ENCODE measurements at places on chromosomes 7 and 10.

DNA sequence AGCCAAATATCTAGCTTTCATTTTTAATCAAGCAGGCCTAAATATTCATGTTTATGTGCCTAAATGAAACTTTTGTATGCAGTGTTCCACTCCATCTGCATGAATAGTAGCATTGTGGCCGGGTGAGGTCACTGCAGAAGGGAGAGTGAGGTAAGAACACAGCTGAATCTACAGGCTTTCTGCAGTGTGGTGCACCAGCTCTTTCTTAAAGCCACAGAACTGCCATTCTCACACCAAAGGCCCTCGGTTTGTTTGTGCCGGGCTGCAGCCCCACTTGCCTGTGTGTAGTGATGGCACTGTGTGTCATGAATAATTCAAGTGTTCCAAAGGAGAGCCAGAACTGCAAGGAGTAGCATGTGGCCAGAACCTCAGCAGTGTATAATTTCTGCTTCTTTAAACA, 204.1 kb downstream of the TRIL start:
- H3K27ac ChIP-seq, result no peak overlapping the region
- H3K4me1 ChIP-seq, result no peaks in the 10 kb centered on the region
- no peaks in the 10 kb centered on the region for H3K36me3 ChIP-seq
- H3K4me3 ChIP-seq, result no peak overlapping the region
- DNase-seq, result no peak

DNA sequence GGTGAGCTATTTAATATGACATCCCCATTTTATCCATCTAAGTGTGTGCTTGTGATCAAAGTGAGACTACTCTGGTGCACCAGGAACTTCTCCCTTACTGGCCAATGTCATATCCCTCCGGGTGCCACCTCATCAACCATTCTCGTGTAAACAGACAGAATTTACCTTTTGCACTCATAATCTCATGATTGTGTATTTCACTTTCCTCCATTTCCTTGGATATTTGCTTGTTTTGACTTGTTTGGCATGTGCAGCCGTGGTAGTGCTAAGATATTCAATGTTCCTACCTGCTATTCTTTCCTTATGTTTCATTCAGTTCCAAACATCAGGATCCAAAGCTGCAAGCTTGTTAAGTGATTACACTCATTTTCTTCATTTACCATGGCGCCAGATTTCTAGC, 280.5 kb upstream of the SP8 start:
- DNase-seq, result no peak
- H3K27ac ChIP-seq, result no peak overlapping the region
- H3K36me3 ChIP-seq, result no peaks in the 10 kb centered on the region
- H3K27me3 ChIP-seq, result no peaks in the 10 kb centered on the region
- no peak overlapping the region for H3K4me3 ChIP-seq

- DNase-seq, result no peak
- no peaks in the 10 kb centered on the region for H3K4me1 ChIP-seq
- no peak overlapping the region for H3K27ac ChIP-seq
- peaks cover 20% of the 10 kb centered on the region for H3K36me3 ChIP-seq
Observed at GRCh38 chr10:26696786-26697162, 727 bp upstream of the PDSS1 start.

DNA sequence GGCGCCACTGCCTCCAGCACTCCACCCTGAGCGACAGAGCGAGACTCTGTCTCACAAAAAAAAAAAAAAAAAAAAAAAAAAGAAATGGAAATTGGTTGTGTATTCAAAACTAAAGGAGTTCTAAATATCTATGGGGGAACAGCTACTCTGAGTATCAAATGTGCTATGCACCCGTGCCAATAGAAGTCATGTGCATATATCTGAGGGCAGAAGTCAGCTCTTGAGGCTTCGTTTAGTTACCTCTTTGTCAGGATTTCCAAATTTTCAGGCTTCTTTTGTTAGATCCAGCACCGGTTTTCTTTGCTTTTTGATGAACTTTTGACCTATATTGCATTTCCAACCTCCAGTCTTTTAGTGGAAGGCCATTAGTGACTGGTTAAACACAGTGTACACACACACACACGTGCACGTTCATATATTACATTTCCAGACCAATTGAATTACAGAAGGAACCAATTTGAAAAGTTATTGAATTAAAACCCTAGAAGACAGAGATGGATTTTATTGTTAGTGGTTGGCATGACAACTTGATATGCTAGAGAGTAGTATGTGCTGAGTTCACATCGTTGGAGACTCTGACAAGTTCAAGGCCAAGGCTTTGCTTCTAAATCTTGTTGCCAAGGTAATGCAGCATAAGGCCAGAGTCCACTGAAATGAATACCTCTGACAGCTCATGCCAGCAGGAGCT, 33.1 kb upstream of the ADD3 start:
- H3K27me3 ChIP-seq, result no peaks in the 10 kb centered on the region
- no peaks in the 10 kb centered on the region for H3K36me3 ChIP-seq
- no peak overlapping the region for H3K27ac ChIP-seq
- DNase-seq, result no peak
- H3K4me3 ChIP-seq, result no peak overlapping the region
- H3K4me1 ChIP-seq, result peaks cover 3% of the 10 kb centered on the region

DNA sequence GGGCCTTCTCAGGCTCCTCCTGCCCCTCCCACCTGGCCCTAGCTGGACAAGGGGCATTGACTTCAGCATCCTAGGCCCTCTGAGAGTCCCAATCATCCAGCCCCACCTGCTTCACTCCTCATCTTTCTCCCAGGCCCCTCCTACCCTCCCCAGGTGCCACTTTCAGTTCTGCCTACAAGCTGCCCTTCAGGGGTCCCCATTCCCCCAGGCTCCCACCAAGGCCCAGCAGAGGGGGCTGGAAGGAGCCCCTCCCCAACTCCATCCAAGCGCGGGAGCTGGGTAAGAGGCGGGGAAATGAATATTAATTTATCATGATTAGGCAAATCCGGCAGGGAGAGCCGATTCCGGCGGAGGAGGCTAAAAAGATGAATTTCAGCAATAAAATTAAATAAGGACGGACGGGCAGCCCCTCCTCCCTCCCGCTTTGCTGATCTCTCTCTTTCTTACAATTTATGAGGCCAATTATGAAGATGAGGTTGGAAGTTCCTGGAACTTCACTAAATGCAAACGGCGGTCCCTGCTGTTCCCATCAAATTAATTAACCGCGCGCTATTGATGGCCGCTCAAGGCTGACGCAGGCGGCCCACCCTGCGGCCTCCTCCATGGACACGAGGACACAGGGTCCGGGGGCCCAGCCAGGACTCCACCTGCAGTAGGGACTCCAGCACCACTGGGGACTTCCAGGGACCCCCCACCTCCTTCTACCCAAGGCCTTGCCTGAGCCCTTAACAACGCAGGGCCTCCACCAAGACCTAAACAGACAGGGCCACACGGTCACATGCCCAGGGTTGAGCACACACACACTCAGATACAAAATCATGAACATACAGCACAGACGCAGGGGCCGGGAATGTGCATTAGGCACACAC, 13.9 kb downstream of the POLL start:
- H3K36me3 ChIP-seq, result peaks cover 14% of the 10 kb centered on the region
- H3K27ac ChIP-seq, result no peak overlapping the region
- no peak overlapping the region for H3K4me3 ChIP-seq

- no peak for DNase-seq
- no peaks in the 10 kb centered on the region for H3K4me1 ChIP-seq
- H3K4me3 ChIP-seq, result no peak overlapping the region
- H3K36me3 ChIP-seq, result peaks cover 5% of the 10 kb centered on the region
- H3K27me3 ChIP-seq, result no peaks in the 10 kb centered on the region
- H3K27ac ChIP-seq, result no peak overlapping the region
Observed at GRCh38 chr10:124697443-124697836, 46.7 kb downstream of the FAM53B start.

DNA sequence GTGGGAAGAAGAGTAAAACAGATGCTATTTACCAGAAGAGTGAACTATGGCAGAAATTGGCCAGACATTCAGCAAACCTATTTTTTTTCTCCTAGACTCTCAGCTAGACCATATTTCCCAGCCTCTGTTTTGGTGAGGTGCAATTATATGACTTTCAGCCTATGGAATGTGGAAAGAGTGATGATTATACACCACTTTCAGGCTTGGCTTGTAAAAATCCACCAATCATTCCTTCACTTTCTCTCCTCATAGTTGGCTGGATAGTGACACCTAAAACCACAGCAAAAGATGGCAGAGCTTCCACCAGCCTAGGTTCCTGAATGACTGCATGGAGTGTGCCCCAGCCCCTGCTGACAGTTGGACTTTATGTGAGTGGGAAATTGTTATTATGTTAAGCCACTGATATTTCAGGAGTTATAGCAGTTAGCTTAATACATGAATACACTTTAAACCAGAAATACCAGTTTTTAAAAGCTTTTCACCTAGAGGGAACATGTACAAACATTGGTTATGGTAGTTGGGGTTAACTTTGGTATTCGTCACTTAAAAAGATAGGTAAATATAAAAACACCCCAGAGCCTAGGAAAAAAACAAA, 19.1 kb upstream of the TNKS2 start:
- H3K27me3 ChIP-seq, result no peaks in the 10 kb centered on the region
- peaks cover 8% of the 10 kb centered on the region for H3K4me1 ChIP-seq
- no peaks in the 10 kb centered on the region for H3K36me3 ChIP-seq
- no peak overlapping the region for H3K4me3 ChIP-seq
- no peak for DNase-seq

GRCh38 chr10:112811741-112812551, 138.1 kb upstream of the TCF7L2 start:
- H3K27me3 ChIP-seq, result no peaks in the 10 kb centered on the region
- 0 out of 3 replicates have a peak overlapping the region, but pooled peaks have one; percentile 35 for H3K4me3 ChIP-seq
- H3K36me3 ChIP-seq, result peaks cover 4% of the 10 kb centered on the region
- H3K27ac ChIP-seq, result peak overlapping the region; percentile 24
- DNase-seq, result peak; percentile 85

- no peak overlapping the region for H3K4me3 ChIP-seq
- H3K36me3 ChIP-seq, result no peaks in the 10 kb centered on the region
- peaks cover 4% of the 10 kb centered on the region for H3K4me1 ChIP-seq
- no peak overlapping the region for H3K27ac ChIP-seq
- no peaks in the 10 kb centered on the region for H3K27me3 ChIP-seq
Observed at GRCh38 chr7:133584956-133585668, 332.2 kb downstream of the EXOC4 start.

GRCh38 chr7:17355050-17355449, 56.6 kb downstream of the AHR start:
- peaks cover 41% of the 10 kb centered on the region for H3K36me3 ChIP-seq
- H3K4me3 ChIP-seq, result no peak overlapping the region
- no peaks in the 10 kb centered on the region for H3K4me1 ChIP-seq
- no peaks in the 10 kb centered on the region for H3K27me3 ChIP-seq
- H3K27ac ChIP-seq, result no peak overlapping the region
- no peak for DNase-seq

GRCh38 chr10:23055424-23056185, 39.8 kb upstream of the MSRB2 start:
- peak overlapping the region; percentile 5 for H3K4me3 ChIP-seq
- peaks cover 15% of the 10 kb centered on the region for H3K4me1 ChIP-seq
- H3K27me3 ChIP-seq, result no peaks in the 10 kb centered on the region
- DNase-seq, result no peak

DNA sequence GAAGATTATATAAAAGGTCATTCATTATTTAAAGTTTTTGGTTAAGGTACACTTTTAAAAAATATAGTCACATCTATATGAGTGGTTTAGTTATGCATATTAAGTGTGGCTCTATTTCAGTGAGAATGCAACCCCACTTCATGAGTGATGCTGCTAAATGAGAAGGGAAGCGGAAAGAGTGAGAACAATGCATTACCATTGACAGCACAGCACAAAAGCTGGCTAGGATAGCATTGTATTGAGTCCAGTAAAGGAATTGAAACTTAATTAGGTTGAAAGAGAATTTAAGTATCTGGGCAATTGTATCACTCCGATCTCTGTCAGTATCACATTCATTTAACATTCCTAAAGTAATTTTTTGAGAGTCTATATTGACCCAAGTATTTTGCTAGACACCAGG, 13.2 kb downstream of the POM121L12 start:
- no peak overlapping the region for H3K27ac ChIP-seq
- H3K4me3 ChIP-seq, result no peak overlapping the region
- no peaks in the 10 kb centered on the region for H3K27me3 ChIP-seq
- H3K36me3 ChIP-seq, result no peaks in the 10 kb centered on the region

DNA sequence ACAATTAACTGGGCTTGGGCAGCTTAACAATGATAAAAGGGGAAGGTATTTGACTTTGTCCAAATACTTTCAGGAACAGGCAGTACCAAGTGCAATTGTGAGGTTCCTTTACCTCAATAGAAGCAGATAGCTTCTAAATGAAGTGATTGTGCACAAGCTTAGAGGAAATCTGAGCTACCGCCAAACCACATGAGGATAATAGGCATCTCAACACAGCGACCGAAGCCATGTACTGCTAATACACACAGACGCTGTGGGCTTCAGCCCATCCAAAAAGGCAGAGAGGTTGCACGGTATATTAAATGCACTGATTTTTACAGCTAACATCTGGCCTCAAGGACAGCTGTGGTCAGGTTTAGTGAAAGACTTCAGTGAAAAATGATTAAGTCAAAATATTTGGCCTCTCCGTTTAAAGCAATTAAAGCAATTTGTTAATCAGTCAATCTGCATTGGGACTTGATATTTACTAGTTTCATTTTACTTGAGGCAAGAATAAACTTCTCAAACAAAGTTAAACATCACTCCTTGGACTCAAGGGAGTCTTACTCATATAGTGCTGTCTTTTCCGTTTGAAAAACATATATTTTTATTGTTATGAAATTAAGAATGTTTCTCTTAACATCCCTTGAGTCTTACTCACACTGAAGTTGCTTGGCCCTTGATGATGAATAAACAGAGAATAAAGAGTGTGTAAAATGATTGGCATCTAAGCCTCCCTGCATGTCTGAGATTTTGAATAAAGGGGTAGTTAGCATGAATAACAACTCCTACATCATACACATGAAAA, 306.3 kb downstream of the C7orf25 start:
- H3K36me3 ChIP-seq, result peaks cover 2% of the 10 kb centered on the region
- H3K27ac ChIP-seq, result no peak overlapping the region
- H3K4me3 ChIP-seq, result no peak overlapping the region
- no peak for DNase-seq

- H3K27ac ChIP-seq, result no peak overlapping the region
- no peaks in the 10 kb centered on the region for H3K4me1 ChIP-seq
- H3K4me3 ChIP-seq, result no peak overlapping the region
- no peaks in the 10 kb centered on the region for H3K36me3 ChIP-seq
Observed at GRCh38 chr10:14156104-14156503, 174.6 kb downstream of the FRMD4A start.

DNA sequence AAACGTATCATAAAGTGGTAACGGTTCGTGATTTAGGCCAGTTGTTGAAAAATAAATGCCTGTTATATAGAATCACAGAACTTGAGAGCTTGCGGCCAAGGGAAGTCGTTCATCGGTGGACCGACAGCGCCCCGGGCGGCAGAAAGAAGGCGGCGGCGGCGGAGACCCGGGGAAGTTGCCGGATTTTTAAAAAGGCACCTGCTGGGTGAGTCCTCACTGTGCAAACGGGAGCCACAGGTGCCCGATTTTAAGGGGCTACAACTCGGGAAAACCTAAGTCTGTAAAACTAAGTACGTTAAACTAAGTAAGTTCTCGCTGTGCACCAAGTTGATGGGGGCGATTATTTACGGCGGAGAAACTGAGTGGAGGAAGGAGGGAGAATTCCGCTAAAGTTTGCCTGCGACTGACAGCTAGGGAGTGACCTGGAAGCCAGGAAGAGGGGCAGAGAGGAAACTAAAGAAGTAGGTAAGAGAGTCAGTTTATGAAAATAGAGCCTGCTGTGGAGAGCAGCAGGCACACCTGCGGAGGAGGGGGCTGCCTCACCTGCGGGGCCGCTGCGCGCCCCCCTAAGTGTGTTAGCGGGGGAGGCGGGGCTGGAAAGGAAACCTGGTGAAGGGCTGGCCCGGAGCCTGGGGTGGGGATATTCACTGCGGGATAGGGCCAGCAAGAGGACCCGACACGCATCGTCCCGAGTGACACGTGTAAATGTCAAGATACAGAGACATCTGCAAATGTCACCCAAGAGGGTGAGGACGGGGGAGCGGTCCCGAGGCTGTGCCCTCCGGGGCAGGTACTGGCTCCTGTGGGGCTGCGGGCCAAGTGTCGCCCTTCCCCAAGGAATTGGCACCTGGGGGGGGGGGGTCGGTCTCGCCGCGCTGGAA, 996 bp downstream of the ADAM12 start:
- H3K4me1 ChIP-seq, result no peaks in the 10 kb centered on the region
- H3K27ac ChIP-seq, result no peak overlapping the region
- peak; percentile 73 for DNase-seq
- H3K27me3 ChIP-seq, result peaks cover 11% of the 10 kb centered on the region

All from H9 (cell line).